ENCODE measurements at places on chromosomes 3 and 15.

GRCh38 chr3:197428117-197428801 is 127.5 kb downstream of the BDH1 start:
- DNase-seq: no peak

- DNase-seq: no peak
Measured at GRCh38 chr3:153145454-153145853, 16.6 kb upstream of the RAP2B start.

DNA sequence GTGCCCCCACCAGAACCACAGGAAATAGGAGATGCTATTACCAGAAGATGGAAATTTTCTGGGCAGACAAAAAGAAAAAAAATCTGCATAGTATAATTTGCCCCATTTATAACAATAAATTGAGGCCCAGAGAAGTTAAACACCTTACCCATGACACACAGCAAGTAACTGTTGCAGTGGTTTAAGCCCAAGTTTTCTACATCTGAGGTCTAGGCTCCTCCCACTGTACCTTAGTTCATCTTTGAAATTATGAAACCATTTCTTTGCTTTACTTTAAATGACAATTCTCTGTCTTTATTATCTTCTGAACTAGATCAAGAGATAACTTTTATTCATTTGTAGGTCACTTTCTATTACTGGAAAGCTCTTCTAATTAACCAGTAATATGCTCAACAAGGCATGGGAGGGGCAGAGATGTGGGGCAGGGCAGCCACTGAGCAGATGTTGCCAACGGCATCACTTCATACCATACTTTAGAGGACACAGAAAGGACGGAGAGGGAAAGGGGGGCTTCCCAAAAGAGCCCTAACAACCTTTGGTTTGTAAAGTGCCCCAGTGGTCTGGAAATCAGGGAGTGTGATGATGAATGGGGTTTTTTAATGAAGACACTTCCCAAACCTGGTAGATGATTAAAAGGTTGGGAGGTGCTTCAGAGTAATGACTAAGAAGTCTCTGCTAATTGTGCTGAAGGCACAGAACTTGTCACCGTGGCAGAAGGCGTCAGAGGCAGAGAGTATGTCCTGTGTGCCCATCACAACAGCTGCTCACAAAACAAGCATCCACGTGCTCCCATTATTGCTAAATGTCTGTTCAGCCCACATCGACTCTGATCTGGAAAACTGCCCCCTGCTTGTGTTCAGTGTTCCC is 342.5 kb downstream of the SHQ1 start:
- DNase-seq: no peak

DNA sequence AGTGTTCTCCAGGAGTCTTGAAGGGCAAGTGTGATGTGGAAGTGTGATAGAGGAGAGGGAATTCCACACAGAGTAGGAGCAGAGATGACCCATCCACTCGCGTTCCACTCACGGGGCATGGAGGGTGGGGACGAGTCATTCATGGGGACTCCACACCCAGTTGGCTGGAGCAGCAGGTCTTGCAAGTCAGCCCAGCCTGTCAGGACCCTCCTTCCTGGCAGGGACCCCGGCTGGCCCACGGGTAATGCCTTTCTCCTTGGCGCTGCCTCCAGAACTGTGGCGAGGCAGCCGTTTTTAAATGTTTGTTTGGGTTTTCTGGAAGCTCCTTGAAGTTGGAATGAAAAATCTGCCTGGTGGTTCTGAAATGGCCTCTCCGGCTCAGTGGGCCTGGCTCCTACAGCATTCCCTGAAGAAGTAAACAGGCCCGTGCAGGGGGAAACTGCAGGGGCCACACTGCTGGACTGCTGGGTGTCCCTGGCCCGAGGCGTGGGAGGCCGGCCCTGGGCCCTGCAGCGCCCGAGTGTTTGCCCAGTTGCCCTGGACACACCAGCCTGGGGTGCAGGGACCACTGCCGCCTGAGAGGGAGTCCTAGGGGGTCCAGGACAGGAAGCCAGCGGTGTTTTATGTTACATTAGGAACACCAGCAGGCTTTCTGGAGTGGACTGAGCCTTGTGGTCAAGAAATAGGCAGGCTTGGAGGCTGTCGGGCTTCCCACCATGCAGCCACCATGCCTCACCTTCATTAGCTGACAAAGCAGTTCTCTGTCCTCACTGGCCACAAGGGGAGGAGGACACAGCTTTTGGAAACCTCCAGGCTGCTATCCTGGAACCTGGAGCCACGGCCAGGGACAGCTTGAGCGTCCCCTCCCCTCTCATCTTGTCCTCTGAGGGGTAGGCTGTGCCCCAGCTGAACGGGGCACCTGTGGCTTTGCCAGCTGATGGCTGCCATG is 61.3 kb downstream of the CEMIP start:
- no peak for DNase-seq

GRCh38 chr3:171455603-171456550 is 4.3 kb downstream of the TNIK start:
- no peak for DNase-seq

DNA sequence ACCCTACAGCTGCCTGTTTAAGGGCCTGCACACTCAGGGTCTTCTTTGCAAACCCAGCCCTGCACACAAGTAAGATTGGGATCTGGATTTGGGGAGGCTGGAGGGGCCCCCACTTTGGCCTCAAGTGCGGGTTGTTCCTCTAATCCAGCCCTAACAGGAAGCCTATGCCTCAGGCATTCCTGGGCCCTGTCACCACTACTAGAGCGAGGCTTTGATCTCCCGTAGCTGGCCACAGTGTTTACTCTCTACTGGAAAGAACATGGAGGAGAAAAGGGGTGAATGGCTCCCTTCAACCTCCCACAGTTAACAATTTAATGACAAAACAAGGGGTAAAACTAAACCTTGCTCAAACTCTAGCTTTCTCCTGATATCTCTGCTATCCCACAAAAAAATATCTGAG is 48.4 kb downstream of the DZIP1L start:
- DNase-seq: no peak

DNA sequence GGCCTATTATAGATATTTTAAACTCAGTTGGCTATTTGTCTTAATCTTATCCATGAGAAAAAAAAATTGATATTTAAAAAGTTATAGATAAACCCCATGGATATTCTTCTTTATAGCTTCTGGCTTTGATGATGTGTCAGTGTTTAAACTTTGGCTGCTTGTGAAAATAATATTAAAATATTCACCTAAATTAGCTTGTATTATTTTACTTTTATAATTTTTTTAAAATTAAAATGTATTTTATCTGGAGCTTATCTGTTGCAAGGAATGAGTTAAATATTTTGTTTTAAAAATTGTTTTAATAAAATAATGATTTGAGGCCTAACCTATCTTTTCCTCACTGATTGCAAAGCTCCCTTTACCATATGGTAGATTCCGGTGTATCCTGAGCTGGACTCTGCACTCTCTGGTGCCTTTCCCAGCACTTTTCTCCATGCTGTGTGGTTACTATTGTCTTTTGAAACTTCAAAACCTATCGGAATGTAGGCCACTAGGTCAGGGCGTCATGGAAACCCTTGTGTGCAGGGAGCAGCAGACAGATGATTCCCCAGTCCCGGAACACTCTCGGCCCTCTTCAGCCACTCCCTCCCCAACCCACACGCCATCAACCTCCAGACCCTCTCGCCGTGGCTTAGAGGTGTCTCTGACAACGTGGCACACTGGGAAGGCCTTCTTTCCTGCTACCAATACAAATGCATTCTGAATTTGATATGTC is 252.3 kb upstream of the ATP10A start:
- no peak for DNase-seq

GRCh38 chr15:57541805-57542504 is 49.7 kb upstream of the MYZAP start:
- DNase-seq: no peak

DNA sequence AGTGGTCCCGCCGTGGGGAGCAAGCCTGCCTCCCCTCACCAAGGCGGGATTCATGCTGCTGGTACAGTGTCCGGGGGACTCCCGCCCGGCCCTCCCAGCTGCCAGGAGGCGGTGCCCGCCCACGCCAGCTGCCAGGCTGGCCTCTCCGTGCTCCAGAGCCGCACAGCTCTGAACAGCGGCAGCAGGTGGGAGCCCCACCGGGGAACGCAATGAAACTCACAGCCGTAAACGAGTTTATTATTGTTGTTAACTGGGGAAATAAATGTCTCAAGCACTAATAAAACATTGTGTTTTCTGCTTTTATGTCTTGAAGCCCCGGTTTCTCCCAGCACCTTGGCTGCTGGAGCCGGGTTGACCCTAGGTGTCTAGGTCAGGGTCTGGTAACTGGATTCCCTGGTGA is 317.7 kb upstream of the TLE3 start:
- DNase-seq: no peak

DNA sequence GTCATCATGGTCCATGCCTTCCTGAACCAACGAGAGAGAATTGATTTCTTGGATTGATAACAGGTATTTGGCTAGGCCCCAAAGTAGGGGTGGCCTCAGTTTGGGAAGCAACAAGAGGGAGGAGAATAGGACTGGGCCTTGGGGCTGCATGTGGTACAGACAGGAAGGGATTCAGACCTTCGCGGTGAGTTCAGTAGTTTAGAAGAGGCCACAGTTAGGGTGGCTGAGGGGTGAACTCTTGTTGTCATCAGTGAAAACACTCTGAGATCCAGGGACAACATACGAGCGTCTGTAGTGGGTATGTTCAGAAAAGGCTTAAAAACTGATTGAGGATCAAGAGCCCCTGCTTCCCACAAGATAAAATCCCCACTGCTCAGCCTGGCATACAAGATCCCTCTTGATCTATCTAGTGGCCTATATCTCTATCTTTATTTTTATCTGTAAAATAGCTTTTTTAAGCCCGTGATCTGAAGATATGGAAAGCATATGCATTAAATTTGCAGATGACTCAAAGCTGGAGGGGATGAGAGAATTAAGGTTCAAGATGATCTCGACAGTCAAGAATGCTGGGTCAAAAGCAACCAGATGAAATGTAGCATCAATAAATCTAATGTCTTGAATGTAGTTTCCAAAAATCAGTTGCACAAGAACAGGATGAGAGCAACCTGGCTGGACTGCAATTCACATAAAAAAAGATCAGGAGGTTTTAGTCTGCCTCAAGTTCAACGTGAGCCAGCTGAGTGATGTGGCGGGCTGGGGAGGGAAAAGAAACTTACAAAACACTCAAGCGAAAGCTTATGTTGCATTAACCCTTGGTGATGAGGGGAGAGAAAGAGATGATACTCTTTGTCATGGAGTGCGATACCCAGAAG is 221.1 kb upstream of the TLE3 start:
- DNase-seq: no peak

GRCh38 chr3:112136959-112137693 is 4.1 kb upstream of the GCSAM start:
- DNase-seq: no peak
